Stimulated activated CD4-positive, alpha-beta T cell treated with anti-CD3 and anti-CD28 coated beads, Interleukin-1b, Interleukin-23, amount 100 ng/mL, for 1 hour (primary cell): ENCODE measurements at places on chromosomes 3 and 15.

- no peak for DNase-seq
Measured at GRCh38 chr15:52466134-52466701, 62.5 kb downstream of the MYO5A start.

DNA sequence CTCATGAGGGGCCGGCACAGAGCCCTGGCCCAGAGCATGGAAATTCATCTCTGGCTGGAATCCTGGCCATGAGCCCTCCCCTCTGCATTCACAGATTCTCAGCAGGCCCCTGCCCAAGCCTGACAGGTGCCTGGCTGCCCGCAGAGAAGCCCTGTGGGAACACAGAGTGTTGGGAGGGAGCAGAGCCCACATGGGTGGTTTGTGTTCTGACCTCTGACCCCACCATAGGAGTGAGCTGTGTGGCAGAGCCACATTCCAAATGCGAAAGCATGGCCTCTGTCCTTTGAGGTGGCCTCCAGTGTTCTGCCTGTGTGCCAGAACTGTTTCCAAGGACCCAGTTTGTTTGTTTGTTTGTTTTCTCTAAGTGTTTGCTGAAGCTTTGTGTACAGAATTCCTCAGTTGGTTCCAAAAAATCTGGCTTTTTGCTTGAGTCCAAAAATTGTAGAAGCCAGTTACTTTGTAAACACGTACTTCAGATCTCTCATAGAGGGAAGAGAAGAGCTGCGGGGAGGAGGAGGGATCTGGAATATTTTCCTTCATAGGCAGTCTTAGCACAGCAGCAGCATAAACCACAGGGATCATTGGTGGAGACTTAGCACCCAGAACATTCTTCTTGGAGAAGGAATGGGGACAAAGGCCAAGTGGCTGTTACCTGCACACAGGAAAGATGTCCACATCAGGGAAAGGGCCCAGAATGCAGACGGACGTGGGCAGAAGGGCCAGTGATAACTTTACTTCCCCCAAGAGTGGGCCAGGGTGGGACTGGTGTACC is 36.0 kb downstream of the GRAMD2A start:
- no peak for DNase-seq

DNA sequence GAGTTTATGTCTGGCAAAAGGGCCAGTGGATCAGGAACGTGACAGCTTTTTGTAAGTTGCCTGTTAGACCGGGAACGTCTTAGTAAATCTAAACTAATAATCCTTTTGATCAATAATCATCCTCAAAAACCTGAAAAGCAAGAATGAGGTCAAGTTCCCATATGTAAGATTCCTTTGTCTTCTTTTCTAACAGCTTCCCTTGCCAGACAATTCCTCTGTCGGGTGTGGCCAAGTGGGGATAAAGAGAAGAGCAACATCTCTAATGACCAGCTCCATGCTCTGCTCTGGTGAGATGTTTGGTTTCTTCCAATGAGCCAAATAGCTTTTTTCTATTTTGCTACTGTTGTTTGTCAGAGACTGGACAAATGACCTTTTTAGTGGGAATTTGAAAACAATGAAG is 19.8 kb downstream of the FANCD2OS start:
- DNase-seq: no peak

GRCh38 chr3:152190636-152191183 is 78.0 kb upstream of the MBNL1 start:
- DNase-seq: no peak

- DNase-seq: no peak
Measured at GRCh38 chr3:6854184-6854583, 6.7 kb upstream of the GRM7 start.

- DNase-seq: no peak
Measured at GRCh38 chr3:79874646-79875045, 106.8 kb upstream of the ROBO1 start.

DNA sequence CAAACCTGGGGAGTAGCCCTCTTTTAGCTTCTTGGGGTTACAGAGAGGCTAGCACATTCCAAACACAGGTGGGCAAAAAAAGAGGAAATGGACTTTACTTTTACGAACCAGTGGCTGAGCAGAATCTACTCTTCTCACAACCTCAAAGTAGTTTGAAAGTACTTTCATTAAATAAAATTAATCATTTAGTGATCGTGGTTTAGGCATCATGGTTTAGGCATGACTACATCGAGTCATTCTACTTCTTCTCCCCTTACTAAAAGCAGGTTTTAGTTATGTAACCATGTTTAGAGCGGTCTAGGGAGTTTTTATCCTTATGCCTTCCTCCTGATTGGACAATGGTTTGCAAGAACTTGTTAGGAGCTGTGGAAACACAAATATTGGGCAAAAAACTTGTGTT is 2.5 kb upstream of the GREM1 start:
- no peak for DNase-seq

DNA sequence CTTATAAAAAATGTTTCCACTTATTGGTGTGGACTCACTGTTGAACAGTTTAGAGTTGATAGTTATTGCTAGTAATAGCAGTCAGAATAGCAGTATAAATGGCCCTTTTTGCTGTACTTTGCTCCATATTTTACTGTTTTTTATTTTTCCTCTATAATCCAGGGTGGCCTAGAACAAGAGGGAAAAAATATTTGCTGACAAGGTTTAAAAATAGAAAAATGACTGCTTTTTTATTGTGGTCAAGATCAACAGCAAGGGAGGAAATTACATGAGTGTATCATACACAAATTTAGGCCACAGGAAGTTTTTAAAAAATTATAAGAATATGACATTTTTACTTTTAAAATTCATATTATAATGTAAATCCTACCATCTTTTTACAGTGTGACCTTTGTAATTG is 269.1 kb downstream of the WDR72 start:
- DNase-seq: no peak

DNA sequence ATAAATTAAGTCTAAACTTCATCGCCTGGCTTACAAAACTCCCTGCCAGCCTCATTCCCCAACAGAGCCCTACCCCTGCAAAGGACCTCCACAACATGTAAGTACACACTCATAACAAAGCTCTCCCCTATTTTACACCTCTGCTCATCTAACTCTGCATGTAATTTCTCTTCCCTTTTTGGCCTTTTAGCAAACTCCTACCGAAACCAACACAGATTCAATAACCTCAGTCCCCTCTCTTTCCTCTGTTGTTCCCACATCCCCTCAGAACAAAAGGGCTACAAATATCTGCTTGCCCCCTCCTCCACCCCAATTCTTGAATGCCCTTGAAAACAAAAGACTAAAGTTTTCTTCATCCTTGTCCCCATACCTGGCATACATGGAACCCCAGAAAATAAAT is 662 bp downstream of the UBL7 start:
- DNase-seq: no peak

DNA sequence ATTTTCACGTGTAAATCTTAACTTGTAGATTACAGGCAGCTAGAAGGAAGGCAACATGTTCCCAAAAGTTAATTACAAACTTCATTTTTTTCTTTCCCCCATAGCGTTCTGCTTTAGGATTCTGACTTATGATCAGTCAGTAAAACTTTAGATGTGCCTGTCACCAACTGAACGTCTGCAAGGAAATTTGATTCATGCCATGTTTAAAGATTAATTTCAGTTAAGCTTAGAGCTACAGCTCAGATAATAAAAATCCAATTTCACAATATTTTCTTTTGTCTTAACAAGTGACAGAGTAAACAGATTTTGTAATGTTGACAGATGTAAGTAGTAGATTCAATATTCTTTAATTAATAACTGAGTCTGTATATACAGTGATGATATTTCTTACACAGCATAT is 253.1 kb downstream of the NFKBIZ start:
- no peak for DNase-seq

DNA sequence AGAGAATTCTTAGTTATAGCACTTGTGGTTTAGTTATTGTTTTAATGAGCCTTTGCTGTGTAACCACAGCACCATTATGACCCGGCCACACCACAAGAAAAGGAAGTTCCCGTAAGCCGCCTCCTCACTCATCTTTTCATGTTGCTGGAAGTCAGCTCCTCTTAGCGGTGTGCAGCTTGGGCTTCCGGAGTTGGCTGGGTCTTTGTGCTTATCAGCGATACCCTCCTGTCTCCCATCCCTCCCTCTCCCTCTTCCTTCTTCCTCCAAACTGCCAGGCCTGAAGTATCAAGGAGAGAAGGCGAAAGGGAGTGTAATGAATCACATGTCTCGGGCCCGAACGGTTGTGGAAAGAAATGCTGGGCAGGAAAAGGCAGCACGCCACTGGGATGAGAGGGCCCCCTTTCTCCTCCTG is 353.5 kb downstream of the MCTP2 start:
- DNase-seq: no peak

GRCh38 chr3:44803298-44803697 is 41.7 kb downstream of the KIF15 start:
- DNase-seq: no peak

- no peak for DNase-seq
Measured at GRCh38 chr3:169390741-169391305, 272.7 kb downstream of the MECOM start.

DNA sequence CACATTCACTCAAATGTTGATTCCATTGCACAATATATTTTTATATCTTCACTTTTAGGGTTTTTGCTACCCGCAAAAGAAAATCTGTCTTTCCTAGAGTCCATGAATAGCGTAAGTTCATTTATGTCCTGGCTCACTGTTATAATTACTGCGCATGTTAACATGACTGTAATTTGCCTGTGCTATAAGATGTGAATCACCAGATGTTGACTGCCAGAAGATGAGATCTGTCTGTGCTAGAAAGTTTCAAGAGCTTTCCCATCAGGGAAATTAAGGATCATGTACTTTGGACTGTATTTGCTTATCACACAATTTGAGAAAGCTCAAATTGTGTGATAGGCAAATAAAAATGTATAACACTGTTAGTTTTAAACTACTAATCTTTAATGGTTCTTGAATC is 322.5 kb downstream of the CHL1 start:
- DNase-seq: no peak

DNA sequence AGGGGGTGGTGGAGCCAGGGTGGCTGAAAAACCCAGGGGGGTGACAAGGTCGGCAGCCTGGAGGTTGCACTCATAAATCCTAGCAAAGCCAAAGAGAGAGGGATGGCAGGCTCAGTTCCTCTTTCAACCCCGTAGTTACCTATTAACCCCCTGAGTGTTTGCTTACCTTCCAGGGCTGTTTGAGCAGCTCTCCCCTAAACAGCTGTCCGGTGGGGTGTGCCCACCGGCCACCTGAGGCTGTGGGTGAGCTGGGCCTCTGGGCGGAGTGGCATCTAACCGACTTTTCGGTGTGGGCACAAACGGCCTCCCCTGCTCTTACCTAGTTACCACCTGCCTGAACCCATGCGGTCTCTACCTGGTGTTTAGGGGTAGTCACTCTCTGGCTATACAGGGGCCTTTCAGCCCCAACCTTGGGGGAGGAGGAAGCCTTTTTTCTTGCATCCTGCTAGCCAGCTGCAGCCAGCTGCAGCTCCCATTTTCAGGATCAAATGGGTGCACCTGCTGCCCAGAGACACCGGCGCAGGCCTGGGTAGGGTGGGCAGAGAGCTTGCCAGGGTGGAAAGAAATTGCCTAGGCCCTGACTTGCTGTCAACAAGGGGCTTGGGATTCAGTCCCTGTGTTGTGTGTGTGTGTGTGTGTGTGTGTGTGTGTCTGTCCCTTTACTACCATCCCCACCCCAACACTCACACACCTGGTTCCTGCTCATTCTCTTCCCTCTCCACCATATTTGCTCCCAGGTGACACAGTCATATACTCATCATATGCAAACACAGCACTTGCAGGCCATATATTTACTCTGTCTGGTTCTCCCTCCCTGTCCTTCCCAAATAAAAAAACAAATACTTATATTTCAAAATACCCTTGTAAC is 3.7 kb downstream of the DLL4 start:
- no peak for DNase-seq

DNA sequence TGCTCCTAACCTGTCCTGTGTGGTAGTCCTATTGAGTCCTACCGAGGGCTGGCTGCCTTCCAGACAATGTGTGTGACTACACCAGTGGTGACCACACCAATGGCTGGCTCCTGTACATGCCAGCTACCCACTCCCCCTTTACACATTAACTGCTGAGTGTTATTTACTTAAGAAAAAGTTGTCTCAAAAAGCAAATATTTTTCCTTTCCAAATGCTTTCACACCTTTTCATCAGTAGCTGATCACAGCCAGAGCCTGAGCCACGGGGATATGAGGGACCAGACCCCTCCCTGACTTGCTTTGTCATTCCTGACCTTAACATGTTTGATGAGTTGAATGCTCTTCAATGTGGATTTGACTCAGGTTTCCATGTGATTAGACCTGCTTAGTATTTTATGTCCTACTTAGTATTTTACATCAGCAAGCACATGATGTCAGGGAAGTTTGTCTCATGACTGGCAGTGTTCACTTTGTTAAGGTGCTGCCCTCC is 29.6 kb upstream of the GREM1 start:
- no peak for DNase-seq

- no peak for DNase-seq
Measured at GRCh38 chr3:175457301-175457700, 598.2 kb downstream of the NAALADL2 start.

GRCh38 chr3:63818282-63819150 is 583 bp upstream of the C3orf49 start:
- peak; percentile 13 for DNase-seq

GRCh38 chr3:58369876-58370275 is 37.2 kb downstream of the PXK start:
- DNase-seq: no peak

GRCh38 chr3:153973722-153974265 is 147.4 kb upstream of the ARHGEF26 start:
- DNase-seq: no peak

DNA sequence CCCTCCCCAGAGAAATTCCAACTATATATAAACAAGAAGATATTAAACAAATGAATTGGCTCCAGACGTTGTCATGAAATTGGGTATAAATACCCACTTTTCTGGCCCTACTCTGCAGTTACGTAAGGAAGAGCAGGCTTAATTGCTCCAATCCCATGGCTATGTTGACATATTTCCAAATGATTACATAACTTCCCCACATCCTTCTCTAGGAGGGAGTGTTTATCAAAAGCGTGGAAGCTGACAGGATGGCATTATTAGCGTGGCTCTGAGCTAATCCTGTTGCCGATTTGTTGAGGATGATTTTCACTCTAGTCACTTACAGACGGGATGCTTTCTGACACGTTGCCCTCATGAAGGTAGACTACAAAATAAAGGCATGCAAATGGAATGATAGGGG is 347.5 kb upstream of the TMCO5A start:
- no peak for DNase-seq

GRCh38 chr3:74370342-74370741 is 244.1 kb downstream of the CNTN3 start:
- no peak for DNase-seq

- DNase-seq: no peak
Measured at GRCh38 chr3:14513566-14514322, 26.4 kb downstream of the GRIP2 start.

DNA sequence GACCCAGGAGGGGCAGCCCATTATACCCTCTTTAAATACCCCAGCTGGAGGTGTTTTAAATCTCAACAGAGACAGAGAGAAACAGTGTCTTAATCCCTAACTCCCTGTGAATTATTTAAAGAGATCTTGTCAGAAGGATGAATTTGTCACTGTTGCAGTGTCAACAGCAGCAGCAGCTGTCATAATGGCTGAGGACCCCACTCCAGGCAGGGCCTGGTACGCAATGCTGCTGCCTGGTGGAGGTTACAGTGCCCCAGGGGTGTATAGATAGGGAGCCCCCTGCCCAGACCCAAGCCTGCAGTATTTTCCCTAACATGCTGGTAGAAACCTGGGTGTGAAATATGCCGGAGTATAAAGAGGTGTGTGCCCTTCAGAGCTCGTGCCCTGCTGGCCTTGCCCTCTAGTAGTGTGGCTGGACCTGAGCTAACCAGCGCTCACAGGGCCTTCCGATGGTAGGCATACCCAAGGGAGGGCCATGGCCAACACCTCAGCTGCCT is 143.0 kb downstream of the EPHB1 start:
- no peak for DNase-seq

GRCh38 chr3:43266995-43267394 is 19.3 kb upstream of the SNRK start:
- no peak for DNase-seq
